ENCODE measurements at places on chromosomes 1 and 21.
A peak's percentile ranks its signal among the peaks of the same experiment; 100 is the strongest.

- no peak for DNase-seq
These were observed 120.4 kb downstream of the EDEM3 start for GRCh38 chr1:184634296-184634695.

DNA sequence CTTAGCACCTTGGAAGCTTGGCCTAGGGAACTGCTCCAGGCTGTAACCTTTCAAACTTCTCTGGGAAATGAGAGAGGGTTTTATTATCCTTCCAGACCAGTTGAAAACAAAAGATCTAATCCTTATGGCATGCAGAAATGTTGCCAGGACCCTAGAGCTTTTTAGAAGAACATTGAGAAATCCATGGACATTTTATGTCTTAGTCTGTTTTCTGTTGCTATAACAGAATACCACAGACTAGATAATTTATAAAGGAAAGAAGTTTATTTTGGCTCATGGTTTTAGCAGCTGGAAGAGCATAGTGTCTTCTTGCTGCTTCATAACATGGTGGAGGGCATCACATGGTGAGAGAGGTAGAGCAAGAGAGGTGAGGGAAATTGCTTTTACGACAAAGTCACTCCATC, 25.8 kb downstream of the OSBPL9 start:
- no peak for DNase-seq

GRCh38 chr1:44057293-44057692, 26.0 kb upstream of the SLC6A9 start:
- no peak for DNase-seq

DNA sequence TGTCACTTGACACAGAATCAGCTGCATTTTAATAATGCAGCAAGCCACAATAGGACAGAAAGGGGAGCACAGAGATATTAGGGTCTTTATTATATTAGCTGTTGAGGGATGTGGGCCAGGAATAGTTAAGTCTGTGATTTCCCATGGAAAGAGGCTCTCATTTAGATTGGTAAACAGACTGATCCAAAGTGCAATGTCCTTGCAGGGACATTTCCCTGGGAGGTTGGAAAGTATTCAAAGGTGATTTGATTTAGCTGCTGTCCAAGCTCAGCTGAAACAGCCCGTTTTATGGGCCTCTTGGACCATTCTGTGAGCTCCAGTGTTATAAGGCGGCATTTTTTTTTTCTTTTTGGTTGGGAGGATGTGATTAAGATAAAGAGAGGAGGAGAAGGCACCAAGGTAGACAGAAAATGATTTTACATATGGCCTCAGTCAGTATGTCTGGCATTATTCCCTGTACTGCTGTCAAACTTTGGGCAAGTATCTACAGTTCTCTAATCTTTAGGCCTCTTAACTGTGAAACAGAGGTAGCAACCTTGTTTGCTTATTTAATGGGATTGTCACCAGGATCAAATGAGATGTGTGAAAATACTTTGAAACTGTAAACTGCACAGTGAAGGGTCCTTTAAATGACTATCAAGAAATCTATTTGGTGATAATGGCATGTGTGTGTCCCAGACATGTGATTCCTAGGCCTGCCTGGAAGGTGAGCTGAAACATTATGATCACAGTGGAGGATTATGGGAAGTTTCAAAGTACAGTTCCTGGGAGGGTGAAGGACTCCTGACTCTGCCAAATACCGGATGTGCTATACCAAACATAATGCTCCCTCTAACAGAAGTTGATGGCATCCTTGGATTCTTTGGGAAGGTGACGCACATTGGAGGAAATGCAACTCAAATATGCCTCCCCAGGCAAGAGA, 62.2 kb downstream of the NOS1AP start:
- DNase-seq: no peak

- DNase-seq: no peak
These were observed 102.7 kb downstream of the RNF220 start for GRCh38 chr1:44507490-44508396.

DNA sequence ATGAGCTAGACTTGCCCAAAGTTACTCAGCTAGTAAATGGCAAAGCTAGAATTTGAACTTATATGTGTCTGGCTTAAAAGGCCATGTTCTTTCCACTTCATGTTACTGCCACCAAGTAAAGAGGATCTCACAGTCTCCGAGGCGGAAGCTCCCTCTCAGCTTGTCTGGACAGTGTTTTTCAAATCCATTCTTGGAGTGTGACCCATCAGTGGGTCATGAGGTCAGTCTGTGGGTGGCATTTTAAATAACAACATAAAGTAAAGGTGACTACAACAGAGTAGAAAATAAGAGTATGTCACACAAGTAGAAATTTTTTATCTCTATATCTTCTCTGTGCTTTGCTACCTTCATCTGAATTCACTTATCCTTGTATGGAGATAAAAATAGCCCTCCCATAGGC, 3.2 kb upstream of the HMGB4 start:
- DNase-seq: no peak

DNA sequence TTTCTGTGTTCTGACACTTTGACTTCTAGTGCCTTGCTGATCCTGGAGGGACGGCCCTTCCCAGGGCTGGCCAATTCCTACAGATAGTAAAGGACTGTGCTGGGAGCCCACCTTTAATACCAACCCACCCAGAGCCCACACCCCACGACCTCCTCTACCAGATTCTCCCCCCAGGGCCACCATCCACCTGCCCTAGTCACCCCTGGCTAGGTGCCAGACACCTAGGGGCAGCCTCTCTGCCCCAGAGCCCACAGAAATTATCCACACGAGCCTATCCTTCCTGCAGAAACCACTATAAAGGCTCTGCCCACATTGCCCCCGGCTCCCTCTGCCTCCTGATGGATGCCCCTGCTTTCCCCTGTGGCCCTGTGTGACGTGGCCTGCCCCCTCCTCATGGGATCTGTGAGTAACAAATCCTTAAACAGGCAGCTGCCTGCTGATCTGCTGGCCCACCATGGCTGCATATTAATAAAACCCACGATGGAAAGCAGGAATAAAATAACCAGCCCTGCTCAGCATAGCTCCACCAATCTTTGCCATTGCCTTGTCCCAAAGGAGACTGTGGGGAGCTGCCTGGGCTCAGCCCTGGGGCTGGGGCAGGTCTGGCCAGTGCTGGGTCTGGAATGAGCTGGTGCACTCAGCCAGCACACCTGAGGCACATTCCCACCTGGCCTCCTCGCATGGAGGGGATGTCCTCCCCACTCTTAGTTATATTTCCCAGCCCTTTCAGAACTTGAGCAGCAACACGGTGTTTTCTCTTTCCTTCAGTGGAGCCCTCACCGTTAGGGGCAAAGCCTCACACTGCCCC, 488.5 kb downstream of the NPHP4 start:
- no peak for DNase-seq

- DNase-seq: peak; percentile 85
These were observed at the start of gene RNF207 for GRCh38 chr1:6205849-6206519. RNF207 (plus strand) TSS chr1:6206119; CDS start chr1:6206536, 417 bp downstream.

GRCh38 chr1:221415651-221416050, 326.2 kb downstream of the DUSP10 start:
- DNase-seq: no peak

GRCh38 chr1:100582943-100583342, 45.0 kb downstream of the GPR88 start:
- DNase-seq: no peak

GRCh38 chr1:27517907-27518718, 28.1 kb upstream of the WASF2 start:
- DNase-seq: no peak

- no peak for DNase-seq
These were observed 94.0 kb upstream of the NGF start for GRCh38 chr1:115432061-115432460.

- DNase-seq: no peak
These were observed 19.9 kb downstream of the FAM89A start for GRCh38 chr1:231020139-231020601.

GRCh38 chr1:150678988-150679387, 18.0 kb downstream of the GOLPH3L start:
- no peak for DNase-seq

- DNase-seq: no peak
These were observed 76.0 kb downstream of the RPS6KC1 start for GRCh38 chr1:213127074-213127473.

GRCh38 chr1:184118046-184118445, 66.5 kb downstream of the TSEN15 start:
- DNase-seq: no peak

DNA sequence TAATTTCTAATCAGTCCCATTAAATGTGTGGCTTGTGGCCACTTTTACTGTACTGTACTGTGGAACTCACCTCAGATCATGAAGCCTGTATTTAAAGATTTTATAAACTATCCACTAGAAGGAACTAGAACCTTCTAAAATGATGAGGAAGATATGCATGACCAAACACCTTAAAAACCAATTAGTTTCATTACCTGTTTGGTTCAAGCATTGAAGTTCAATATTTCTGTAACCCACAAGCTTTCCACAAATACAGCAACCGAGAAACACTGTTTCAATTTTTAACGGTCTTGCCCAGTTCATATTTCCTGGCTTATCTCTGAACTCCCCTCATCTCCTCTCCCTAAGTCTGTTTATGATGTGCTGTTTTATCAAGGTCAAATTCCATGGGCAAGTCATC, 264.3 kb upstream of the PLD5 start:
- peak; percentile 48 for DNase-seq

DNA sequence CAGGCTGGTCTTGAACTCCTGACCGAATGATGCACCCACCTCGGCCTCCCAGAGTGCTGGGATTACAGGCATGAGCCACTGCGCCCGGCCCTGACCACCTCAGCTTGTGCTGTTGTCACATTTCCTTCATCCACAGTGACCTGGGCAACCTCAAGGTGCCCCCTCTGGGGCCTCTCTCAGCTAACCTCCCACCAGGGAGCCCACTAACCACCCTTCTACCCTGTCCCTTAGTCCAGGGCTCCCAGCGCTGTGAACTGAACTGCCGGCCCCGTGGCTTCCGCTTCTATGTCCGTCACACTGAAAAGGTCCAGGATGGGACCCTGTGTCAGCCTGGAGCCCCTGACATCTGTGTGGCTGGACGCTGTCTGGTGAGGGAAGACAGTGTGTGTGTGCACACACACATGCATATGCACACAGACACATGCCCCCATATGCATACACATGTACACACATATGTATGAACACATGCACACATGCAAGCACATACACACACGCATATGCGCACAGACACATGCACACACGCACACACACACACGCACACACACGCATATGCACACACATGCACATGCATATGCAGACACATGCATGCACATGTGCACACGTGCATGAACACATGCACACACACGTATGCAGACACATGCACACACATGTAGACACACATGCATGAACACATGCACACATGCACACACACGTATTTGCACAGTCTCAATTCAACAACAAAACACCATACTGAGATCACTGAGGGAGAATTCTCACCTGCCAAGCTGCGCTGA, 6.2 kb downstream of the ADAMTSL4 start:
- no peak for DNase-seq

All from GM06990 (cell line).